ENCODE measurements at places on chromosomes 1 and 21. TPM values are rescaled to one million over a fixed set of nuclear protein-coding genes. Genes with fewer than 3 reads are reported as not detected.
A peak's percentile ranks its signal among the peaks of the same experiment; 100 is the strongest.

The BMP8B gene
- 0.81 TPM for total RNA-seq

The FAAH gene
- total RNA-seq = 9.6 TPM

The S100A5 gene
- total RNA-seq = not detected

- no peak for DNase-seq
Measured at GRCh38 chr1:27614625-27615344, 10.8 kb upstream of the AHDC1 start.

DNA sequence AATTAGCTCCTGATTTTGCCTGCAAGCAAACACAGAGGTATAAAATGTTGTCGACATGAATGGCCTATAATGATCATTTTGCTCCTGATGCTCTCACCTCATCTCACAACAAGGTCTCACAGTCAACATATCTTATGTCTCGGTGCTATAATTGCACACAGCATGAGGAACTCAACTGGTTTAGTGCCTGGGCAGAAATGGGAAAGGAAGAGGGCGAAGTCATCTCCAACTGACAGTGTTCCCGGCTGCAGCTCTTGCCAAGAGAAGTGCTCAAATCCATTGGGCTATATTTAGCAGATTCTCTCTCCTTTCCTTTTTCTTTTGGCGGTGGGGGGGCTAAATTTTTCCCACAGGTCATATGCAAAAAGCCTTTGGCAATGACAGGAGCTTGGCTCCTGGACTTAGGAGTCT is 53.0 kb downstream of the SLC45A1 start:
- DNase-seq = no peak

GRCh38 chr1:198156111-198156744 is 570 bp upstream of the NEK7 start:
- peak; percentile 80 for DNase-seq

- no peak for DNase-seq
Measured at GRCh38 chr21:25967901-25968438, 202.6 kb downstream of the APP start.

GRCh38 chr21:42367367-42368165 is 1.2 kb upstream of the TFF1 start:
- DNase-seq = no peak
